ENCODE measurements at places on chromosomes 5 and 9. TPM values are rescaled to one million over a fixed set of nuclear protein-coding genes. Genes with fewer than 3 reads are reported as not detected.

Gene CTNND2
- 2.9 TPM for polyA plus RNA-seq

Gene PKD2L2
- 0.26 TPM for polyA plus RNA-seq

Gene RABGAP1
- 74.8 TPM for polyA plus RNA-seq

Gene RANBP6
- 31.1 TPM for polyA plus RNA-seq

Gene DEPDC1B
- polyA plus RNA-seq, result 25.2 TPM

Gene PCDHA12
- 0.07 TPM for polyA plus RNA-seq

Gene PIGO
- polyA plus RNA-seq, result 44.2 TPM

Gene BAAT
- polyA plus RNA-seq, result 0.42 TPM

Gene GLRA1
- polyA plus RNA-seq, result not detected

Gene PLAC8L1
- polyA plus RNA-seq, result 0.75 TPM

Gene F2RL2
- 1.4 TPM for polyA plus RNA-seq

Gene GEMIN5
- polyA plus RNA-seq, result 20.6 TPM

Gene EIF4E1B
- polyA plus RNA-seq, result 0.04 TPM

Gene ADAMTSL1
- polyA plus RNA-seq, result 15.8 TPM

Gene MORN5
- 2.6 TPM for polyA plus RNA-seq

Gene GOLGA2
- polyA plus RNA-seq, result 70.2 TPM

Gene GPBP1
- polyA plus RNA-seq, result 170 TPM

Gene LIX1
- 4.1 TPM for polyA plus RNA-seq

Gene C5orf58
- 0.11 TPM for polyA plus RNA-seq

Gene LSM11
- 7.7 TPM for polyA plus RNA-seq

Gene CCDC183
- 7.6 TPM for polyA plus RNA-seq

Gene LHX6
- polyA plus RNA-seq, result 4.8 TPM

Gene SERF1A
- polyA plus RNA-seq, result 2.9 TPM

Gene DCTN3
- polyA plus RNA-seq, result 98.7 TPM

Gene TOR1A
- 39.2 TPM for polyA plus RNA-seq

Gene CDHR2
- polyA plus RNA-seq, result 26.0 TPM

Gene SLC4A9
- polyA plus RNA-seq, result 36.4 TPM

Gene OR1J2
- not detected for polyA plus RNA-seq
